ENCODE measurements at places on chromosomes 2 and 18.

- no peak for DNase-seq
Observed at GRCh38 chr2:236254001-236254400, 10.2 kb downstream of the ASB18 start.

- no peak for DNase-seq
Observed at GRCh38 chr2:169089182-169089581, 19.8 kb downstream of the DHRS9 start.

GRCh38 chr2:85591563-85591962 is 4.0 kb upstream of the RNF181 start:
- DNase-seq, result no peak

DNA sequence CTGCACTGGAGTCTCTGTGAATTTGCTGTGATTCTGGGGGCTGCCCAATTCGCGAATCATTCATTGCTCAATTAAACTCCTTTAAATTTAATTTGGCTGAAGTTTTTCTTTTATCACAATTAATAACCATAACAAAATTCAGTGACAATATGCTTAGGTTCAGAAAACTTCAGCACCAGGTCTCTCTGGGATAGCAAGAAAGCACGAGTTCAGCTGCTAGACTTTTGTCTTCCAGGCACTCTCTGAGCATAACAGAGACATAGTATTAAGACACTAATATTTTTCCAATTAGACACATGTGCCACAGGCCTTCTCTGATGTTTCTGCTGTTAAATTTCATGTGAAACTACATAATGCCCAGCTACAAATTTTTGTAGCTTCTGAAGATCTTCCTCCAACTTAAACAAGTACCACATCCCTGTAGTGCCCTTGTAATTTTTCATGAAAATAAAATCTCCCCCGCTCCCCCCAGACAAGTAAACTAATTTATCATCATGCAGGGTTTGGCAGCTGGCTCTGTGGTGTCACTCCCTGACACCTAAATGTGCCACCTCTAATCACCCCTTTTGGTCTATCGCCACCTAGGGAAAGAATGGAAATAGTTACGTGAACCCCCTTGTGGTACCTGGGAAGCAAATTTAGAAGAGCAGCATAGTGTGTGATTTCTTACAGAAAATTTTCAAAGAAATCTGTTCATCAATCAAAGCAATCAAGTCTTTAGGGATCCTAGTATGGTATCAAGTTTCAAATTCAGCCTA is 94.1 kb downstream of the CSRNP3 start:
- DNase-seq, result no peak

DNA sequence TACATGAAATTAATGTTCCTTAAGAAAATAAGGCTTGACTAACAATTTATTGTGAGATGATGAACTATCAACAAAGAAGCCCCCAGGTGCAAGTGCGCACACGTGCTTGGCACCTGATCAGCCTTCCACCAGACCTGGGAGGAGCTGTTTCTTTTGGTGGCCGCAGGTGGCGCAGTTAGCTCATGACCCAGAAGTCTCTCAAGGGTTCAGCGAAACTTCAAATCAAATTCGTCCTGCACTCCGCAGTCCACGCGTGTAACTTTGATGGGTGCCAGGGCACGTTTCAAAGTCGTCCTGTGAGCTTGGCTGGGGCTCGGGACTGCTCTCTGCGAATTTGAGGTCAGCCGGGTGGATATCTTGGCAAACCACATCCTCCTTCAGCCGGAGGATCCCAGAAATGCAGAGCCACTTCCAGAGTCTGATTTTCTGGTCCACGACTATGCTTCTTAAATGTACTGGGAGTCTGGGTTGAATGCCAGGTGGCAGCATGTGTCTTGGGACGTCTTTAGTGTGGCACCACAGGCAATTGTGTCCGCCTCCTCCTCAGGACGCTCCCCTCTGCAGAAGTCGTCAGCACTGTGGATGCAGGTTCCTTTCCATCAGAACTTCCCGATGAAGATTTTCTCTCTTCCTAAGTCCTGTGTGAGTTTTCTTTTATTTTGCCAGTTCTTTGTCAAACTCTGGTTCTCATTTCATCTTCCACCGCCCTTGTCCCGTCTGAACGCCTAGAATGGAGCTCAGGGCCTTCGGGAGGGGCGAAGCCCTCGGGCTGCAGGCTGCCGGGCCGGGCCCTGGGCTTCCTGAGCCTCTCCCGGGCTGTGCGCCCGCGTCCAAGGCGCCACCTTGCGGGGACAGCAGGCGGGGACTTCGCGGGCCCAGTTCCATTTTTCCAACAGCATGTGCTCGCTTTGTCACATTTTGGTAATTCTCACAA is 61.3 kb upstream of the RAPGEF4 start:
- DNase-seq, result no peak

- DNase-seq, result no peak
Observed at GRCh38 chr18:41687138-41687537, 267.9 kb upstream of the PIK3C3 start.

DNA sequence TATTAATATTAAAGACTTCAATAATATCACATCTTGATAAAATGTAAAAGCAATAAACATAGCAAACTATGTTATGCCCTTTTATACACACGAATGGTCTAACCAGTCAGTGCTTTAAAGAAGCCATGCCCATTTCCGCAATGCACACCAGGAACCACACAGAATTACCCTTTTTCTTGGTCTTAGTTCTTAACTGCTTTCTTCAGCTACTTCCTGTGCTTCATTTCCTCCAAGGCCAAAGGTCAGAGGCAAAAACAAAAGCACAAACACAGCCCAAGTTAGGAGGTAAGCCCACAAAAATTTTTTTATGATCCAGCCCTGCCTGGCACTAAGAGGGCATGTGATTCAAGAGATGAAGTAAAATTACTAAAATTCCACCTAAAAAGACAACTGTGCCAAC is 267.2 kb downstream of the FBXO15 start:
- no peak for DNase-seq

GRCh38 chr2:180646756-180647155 is 333.6 kb upstream of the UBE2E3 start:
- no peak for DNase-seq

DNA sequence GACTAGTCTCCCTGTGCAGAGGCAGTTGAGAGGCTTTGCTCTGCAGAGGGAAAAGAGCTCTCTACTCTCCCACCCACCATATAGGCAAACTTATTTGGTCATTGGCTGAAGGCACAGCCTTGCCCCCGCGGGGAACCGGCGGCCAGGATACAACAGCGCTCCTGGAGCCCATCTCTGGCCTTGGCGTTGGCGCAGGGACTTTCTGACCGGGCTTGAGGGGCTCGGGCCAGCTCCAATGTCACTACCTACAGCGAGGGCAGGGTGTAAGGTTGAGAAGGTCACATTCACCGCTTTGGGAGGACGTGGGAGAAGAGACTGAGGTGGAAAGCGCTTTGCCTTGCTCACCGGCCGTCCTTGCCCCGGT is 2.2 kb downstream of the ONECUT2 start:
- DNase-seq, result no peak

- DNase-seq, result no peak
Observed at GRCh38 chr2:8564475-8564874, 117.4 kb upstream of the ID2 start.

- no peak for DNase-seq
Observed at GRCh38 chr2:177921726-177922125, 150.9 kb downstream of the PDE11A start.

GRCh38 chr18:32289483-32290075 is 99.7 kb downstream of the MEP1B start:
- DNase-seq, result no peak

DNA sequence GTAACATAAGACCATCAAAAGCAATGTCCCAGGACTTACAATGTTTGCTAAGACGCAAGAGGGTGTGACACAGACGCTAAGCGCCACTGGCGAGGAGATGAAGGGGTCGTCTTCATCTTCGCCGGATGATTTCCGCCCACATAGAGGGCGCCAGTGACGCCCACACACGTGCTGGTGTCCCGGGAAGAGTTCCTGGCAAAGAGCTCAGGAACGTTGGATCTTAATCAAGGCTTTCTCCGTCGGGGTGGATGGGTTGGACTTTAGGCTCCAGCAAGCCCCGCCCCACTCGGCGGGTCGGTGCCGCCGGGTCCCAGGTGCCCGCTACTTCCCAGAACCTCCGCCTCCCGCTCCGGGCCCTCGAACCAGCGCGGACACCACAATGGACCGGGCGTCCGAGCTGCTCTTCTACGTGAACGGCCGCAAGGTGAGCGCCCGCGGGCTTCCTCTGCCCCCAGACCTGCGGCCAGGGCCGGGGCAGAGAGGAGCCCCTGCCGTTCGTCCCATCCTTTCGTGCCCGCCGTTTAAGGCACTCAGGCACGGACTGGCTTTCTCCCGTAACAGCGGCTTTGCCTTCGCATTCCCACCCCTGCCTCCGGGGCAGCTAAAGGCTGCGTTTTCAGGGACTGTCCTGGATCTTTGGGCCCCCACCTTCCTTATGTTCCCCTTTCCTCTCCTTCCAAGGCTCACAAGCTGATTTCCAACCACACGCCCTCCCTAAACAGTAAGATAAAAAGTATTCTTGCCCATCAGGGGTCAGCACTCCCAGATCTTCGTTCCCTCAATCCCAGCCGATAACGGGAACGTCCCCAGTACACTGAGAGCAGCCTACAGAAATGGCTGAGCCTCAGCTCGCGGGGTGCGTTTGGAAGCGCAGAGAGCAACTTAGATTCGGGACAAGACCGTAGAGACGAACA is at the start of gene AOX1:
Gene AOX1 (plus strand): TSS at position 285 of the 914 bp plus-strand sequence. CDS start 95 bp downstream, at position 380.
- DNase-seq, result no peak

- no peak for DNase-seq
Observed at GRCh38 chr2:241009191-241009590, 10.8 kb downstream of the SNED1 start.

DNA sequence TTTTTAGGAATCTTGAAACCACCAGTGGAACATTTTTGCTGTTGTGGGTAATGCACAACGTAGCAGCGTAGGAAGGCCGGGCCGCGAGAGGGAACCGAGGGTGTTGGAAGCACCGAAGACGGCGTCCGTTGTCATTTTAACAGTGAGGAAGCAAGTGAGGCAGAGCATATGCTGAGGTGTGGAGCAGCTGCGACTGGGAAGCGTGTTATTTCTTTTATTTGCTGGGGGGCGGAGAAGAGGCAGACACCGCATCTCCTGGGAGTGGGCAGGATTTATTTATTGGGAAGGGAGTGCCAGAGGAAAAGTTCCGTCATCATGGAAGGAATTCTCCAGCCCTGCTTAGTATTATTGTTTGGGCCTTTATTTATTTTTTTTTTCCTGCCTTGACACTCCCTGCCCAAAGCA is 232.8 kb downstream of the KLHL29 start:
- DNase-seq, result no peak

DNA sequence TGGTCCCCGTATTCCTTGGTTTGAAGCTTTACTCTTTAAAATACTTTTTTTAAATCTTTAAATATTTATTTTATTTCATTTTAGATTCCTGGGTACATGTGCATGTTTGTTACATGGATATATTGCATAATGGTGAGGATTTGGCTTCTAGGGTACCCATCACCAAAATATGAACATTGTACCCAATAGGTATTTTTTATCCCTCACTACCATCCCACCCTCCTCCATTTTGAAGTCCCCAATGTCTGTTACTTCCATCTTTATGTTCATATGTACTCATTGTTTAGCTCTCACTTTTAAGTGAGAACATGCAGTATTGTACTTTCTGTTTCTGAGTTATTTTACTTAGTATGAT is 59.5 kb upstream of the IL1RL1 start:
- no peak for DNase-seq

DNA sequence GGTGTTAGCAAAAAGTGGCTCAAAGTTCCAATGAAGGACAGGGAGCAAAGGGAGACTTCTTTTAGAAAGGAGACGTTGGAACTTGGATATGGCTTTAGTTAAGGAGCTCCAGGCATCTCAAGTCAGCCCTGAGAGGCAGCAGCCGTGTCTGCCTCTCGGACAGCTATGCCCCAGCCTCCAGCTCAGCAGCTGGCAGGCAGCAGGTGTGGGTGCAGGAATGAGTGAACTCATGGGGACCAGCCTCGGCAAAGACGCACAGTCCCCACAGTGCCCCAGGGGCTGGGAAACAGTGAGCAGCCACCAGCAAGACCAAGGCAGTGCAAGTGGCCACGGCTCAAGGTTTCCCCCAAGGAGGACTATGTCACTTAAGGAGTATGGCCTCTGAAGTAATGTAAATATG is 1.6 kb upstream of the LRRFIP1 start:
- no peak for DNase-seq

GRCh38 chr2:189576396-189576795 is 4.2 kb downstream of the SLC40A1 start:
- DNase-seq, result no peak

DNA sequence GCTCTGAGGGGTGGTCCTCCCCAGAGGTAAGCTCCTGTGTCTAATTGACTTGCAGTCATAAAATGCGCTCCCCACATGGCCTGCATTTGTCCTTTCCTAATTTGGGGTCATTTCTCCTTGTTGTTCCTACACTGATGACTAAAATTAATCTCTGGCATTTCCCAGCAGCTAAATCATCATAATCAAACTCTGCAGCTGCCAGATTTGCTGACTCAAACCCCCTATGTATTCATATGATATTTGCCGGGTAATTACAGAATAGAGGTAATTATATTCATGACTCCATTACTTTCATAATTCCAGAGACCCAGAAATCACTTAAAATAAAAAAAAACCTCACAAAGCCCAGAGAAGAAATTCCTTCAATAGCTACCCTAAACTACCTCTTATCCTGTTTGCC is 331.4 kb upstream of the KLHL29 start:
- no peak for DNase-seq

DNA sequence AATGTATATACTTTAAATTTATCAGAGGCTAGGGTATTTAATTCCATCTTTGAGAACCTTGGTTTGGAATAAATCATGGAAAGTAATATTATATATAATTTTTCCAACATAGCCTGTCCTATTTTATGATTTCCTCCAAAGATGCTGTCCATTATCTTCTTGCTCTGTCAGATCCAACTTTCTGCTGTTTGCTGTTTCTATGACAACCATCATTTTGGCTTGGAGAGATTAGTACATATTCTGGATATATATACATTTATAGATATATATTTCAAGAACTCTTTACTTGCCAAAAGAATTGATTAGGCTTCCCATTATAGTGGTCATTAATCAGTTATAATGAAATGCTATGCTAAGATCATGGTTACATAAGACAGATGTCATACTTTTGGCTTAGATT is 31.3 kb downstream of the CSRNP3 start:
- DNase-seq, result no peak

GRCh38 chr2:20487392-20488174 is 40.7 kb downstream of the RHOB start:
- no peak for DNase-seq

GRCh38 chr2:43379494-43379893 is 153.1 kb upstream of the ZFP36L2 start:
- no peak for DNase-seq

GRCh38 chr18:57437766-57438671 is 2.8 kb downstream of the ONECUT2 start:
- peak; percentile 27 for DNase-seq

- DNase-seq, result no peak
Observed at GRCh38 chr2:75646090-75646582, 447 bp upstream of the MRPL19 start.

DNA sequence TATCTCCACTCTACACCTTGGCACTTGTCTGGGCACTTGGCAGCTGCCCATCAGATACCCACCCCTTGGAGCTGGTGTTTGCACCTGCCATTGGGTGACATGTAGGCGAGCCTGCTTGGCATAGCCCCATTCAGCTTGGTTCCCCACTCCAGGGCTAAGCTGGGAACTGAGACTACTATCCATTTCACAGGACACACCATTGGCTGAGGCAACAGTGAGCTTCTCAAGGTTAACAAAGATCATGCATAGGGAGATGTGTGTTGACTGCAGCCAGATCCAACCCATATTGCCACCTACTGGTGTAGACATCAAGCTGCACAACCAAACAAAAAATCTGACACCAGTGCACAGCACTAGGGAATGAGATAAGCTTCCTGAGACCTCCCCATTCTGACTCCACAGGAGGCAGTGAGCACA is 1389.8 kb upstream of the TMEFF2 start:
- no peak for DNase-seq
